Activated CD4-positive, alpha-beta memory T cell treated with anti-CD3 and anti-CD28 coated beads, Interleukin-2, amount 10 ng/mL, durations not matched to agents 7 days and 5 days (primary cell): ENCODE measurements at places on chromosomes 3 and 15. TPM values are rescaled to one million over a fixed set of nuclear protein-coding genes. Genes with fewer than 3 reads are reported as not detected.

CCNDBP1 gene
- 108 TPM for total RNA-seq

SNTN gene
- total RNA-seq = not detected

ABCC5 gene
- 24.1 TPM for total RNA-seq

SLC22A13 gene
- 0.25 TPM for total RNA-seq

PPP2R3A gene
- total RNA-seq = 0.03 TPM
